ENCODE measurements at places on chromosomes 16 and 17. TPM values are rescaled to one million over a fixed set of nuclear protein-coding genes. Genes with fewer than 3 reads are reported as not detected.

DNA sequence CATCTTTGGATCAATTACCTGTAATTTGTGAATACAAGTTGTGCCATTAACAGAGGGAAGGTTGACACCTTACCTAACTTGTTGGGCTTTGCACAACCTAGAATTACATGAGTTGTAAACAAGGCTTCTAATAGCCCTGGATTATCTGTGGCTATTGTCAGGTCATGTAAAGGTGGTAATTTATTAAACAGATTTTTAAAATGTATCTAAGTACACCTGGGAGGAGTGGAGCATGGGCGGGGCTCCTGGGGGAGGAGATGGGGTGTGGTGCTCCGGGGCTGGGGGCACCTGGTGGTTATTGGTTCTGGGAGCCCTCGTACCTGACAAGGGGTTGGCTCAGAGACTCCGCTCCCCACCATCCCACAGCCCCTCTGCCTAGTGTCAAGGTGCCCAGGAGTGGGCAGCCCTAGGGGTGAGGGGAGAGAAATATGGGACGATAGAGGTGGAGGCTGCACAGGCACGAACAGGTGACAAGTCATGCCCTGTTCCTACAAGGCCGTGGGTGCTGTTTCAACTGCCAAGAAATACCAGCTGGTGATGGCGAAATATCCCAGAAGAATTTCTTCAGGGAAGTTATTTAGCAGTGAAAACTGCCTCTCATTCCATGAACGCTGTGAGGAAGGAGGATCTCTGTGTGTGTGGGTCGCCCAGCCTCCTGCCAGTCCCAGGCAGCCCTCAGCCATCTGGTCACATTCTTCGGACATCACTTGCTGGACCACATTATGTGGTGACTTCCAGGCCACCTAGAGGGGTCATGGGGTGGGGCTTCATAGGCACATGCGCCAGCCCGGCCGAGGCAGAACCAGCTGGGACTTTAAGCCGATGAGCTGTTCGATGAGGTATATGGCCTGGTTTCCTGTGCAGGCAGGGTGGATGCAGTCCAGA, 55.5 kb upstream of the IRX3 start:
- no peaks in the 10 kb centered on the region for H3K36me3 ChIP-seq
- no peak for DNase-seq
- no peak overlapping the region for H3K27ac ChIP-seq
- H3K4me1 ChIP-seq, result peaks cover 5% of the 10 kb centered on the region

PGAP6 gene
- 16.7 TPM for total RNA-seq

- H3K27me3 ChIP-seq, result no peaks in the 10 kb centered on the region
- H3K36me3 ChIP-seq, result no peaks in the 10 kb centered on the region
- H3K27ac ChIP-seq, result no peak overlapping the region
- no peaks in the 10 kb centered on the region for H3K4me1 ChIP-seq
- no peak for DNase-seq
These were observed 31.8 kb downstream of the PITPNM3 start for GRCh38 chr17:6524520-6524919.

- H3K4me3 ChIP-seq, result no peak overlapping the region
- H3K27me3 ChIP-seq, result no peaks in the 10 kb centered on the region
- no peaks in the 10 kb centered on the region for H3K36me3 ChIP-seq
- DNase-seq, result no peak
- peaks cover 5% of the 10 kb centered on the region for H3K4me1 ChIP-seq
These were observed 162.3 kb downstream of the ABCA8 start for GRCh38 chr17:68792873-68793272.

- H3K27me3 ChIP-seq, result peaks cover 29% of the 10 kb centered on the region
- no peak for DNase-seq
- H3K4me1 ChIP-seq, result peaks cover 19% of the 10 kb centered on the region
- no peak overlapping the region for H3K27ac ChIP-seq
These were observed 740 bp upstream of the CMIP start for GRCh38 chr16:81443688-81444447.

GRCh38 chr17:27856676-27857432, 36.3 kb downstream of the LYRM9 start:
- H3K4me3 ChIP-seq, result no peak overlapping the region
- no peaks in the 10 kb centered on the region for H3K36me3 ChIP-seq
- no peak for DNase-seq
- H3K27me3 ChIP-seq, result no peaks in the 10 kb centered on the region

- H3K36me3 ChIP-seq, result no peaks in the 10 kb centered on the region
- H3K4me1 ChIP-seq, result no peaks in the 10 kb centered on the region
- no peak overlapping the region for H3K4me3 ChIP-seq
- no peak for DNase-seq
- H3K27ac ChIP-seq, result no peak overlapping the region
These were observed 31.9 kb downstream of the GRIN2C start for GRCh38 chr17:74827800-74828199.

DNA sequence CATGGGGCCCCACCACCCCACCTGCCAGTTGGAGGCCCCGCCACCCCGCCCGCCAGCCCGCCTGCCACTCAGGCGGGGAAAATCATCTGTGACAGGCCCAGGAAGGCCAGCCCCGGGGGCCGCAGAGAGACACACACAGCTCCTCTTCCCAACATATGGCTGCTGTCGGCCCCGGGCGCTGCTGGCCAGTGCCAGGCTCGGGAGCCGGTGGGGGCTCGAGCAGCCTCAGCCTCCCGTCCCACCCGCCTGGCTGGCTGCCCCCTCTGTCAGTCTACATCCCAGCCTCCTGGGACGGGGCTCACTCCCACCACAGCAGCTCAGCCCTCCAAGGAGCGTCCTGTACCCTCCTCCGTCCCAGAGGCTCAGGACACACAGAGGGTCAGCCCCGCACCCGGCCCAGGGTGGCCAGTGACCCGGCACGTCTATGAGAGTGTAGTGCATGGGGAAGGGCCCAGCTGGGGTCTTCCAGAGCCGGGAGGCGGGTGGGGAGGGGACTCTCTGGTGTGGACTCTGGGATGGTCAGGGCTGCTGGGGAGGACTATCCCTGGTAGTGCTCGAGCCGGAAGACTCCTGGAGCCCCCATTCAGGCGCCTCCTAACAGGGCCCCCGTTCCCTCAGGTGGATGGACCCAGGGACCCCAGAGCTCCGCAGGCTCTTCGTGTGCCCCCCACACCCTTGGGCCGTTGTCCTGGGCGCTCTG, 3.6 kb upstream of the PRR35 start:
- peaks cover 46% of the 10 kb centered on the region for H3K27me3 ChIP-seq
- DNase-seq, result no peak
- peaks cover 5% of the 10 kb centered on the region for H3K4me1 ChIP-seq
- no peak overlapping the region for H3K4me3 ChIP-seq

GRCh38 chr17:82921426-82921825, 81.6 kb upstream of the ZNF750 start:
- no peak overlapping the region for H3K27ac ChIP-seq
- no peaks in the 10 kb centered on the region for H3K4me1 ChIP-seq
- H3K4me3 ChIP-seq, result no peak overlapping the region
- no peaks in the 10 kb centered on the region for H3K36me3 ChIP-seq

CRYBA1 gene
- total RNA-seq, result 1.0 TPM

DNA sequence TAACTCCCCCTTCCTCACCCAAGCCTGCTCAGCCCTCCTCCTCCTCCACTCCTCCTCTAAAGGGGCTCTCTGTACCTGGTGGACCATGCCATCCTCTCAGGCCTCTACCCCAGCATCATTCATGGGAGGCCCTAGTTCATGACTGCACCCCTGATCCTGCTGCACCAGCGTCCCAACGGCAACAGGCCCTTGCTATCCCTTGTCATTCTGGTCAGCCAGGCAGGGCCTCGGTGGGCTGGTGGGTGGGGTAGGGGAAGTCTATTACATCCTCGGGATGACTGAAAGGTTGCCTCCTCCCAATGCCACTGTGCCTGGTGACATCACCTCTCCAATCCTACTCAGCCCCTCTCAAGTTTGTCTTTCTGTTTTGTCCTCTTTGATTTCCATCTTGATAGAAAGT, 19.7 kb downstream of the ALOX12B start:
- peaks cover 17% of the 10 kb centered on the region for H3K4me1 ChIP-seq
- peaks cover 95% of the 10 kb centered on the region for H3K27me3 ChIP-seq
- DNase-seq, result no peak
- H3K36me3 ChIP-seq, result no peaks in the 10 kb centered on the region
- H3K4me3 ChIP-seq, result no peak overlapping the region

DNA sequence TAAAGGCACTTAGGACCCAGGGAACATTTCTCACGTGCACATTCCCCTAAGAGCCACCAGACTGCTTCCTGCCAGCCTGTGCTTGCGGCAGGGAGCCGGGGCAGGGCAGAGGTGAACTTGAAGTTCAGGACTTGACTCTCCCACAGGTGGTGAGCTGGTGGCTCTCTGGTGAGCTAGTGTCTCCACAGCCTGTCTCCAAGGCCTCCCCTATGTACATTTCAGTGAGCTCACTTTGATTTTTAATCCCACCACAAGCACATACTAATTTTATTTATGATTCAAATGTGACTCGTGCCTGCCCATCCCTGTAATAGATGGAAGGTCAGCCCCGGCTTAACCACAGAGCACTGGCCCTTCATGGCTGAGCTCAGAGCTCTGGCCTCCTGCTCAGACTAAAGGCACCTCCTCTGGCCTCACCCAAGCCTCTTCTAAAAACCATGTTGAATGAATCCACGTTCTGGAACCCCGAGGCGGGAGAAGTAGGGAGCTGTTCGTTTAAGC, 9.2 kb downstream of the SNN start:
- DNase-seq, result no peak
- H3K4me1 ChIP-seq, result no peaks in the 10 kb centered on the region
- no peaks in the 10 kb centered on the region for H3K27me3 ChIP-seq
- H3K27ac ChIP-seq, result no peak overlapping the region

ADAD2 gene
- total RNA-seq, result not detected

UMOD gene
- total RNA-seq, result not detected

ATP2A3 gene
- total RNA-seq, result 2.8 TPM

GRCh38 chr17:79365836-79366770, 244.7 kb downstream of the RBFOX3 start:
- H3K36me3 ChIP-seq, result no peaks in the 10 kb centered on the region
- H3K4me1 ChIP-seq, result no peaks in the 10 kb centered on the region
- no peak overlapping the region for H3K27ac ChIP-seq
- H3K4me3 ChIP-seq, result no peak overlapping the region
- no peak for DNase-seq

DNA sequence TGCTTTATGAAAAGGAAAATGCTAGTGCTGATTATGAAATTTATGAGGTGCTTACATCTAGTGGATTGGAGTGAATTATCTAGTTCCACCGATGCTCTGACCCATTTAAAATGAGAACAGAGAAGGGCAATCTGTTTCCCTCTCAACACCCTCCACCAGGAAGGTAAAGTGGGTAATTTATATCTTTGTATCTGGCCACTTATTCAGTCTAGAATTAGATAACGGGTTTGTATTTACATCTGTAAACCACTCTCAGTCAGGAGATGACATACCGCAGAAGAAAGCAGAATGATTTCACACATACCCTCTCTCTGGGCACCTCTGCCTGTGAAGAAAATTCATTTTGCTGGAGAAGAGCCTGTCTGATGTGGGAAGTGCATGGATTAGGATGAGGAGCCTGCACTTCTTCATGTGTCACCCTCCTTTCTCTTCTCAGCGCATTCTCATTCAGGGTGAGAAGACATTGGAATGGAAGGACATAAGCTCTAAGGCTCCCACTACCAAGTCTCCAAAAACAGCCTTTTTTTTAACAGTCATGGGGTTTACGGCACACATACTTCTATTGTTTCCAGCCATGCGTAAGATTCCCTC, 646.7 kb upstream of the SALL1 start:
- no peaks in the 10 kb centered on the region for H3K27me3 ChIP-seq
- no peak for DNase-seq
- H3K27ac ChIP-seq, result no peak overlapping the region
- H3K4me3 ChIP-seq, result no peak overlapping the region
- no peaks in the 10 kb centered on the region for H3K36me3 ChIP-seq

CD79B gene
- total RNA-seq, result 1.6 TPM

FTSJ3 gene
- 21.8 TPM for total RNA-seq

DNA sequence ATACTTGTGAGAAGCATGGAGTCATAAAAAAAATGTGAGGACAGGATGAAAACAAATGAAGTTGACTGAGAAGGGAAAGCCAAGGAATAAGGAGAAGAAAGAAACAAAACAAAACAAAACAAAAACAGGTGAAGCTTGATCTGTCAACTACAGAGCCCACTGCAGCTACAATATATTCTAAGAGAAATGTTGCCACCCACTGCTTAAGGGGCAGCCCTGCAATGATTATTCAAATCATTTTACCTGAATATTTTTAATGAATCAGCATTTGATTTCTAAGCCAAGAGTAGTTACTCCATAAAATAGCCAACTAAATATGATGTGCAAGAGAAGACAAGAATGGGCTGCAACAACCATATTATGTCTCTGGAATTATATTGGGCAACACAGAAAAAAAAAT, 252.0 kb upstream of the KIF2B start:
- H3K27ac ChIP-seq, result no peak overlapping the region
- no peak for DNase-seq
- H3K4me3 ChIP-seq, result no peak overlapping the region
- no peaks in the 10 kb centered on the region for H3K27me3 ChIP-seq

EVPLL gene
- not detected for total RNA-seq

- no peak for DNase-seq
- H3K4me3 ChIP-seq, result no peak overlapping the region
- no peak overlapping the region for H3K27ac ChIP-seq
- H3K36me3 ChIP-seq, result no peaks in the 10 kb centered on the region
- H3K27me3 ChIP-seq, result no peaks in the 10 kb centered on the region
These were observed 41.2 kb upstream of the RHOT1 start for GRCh38 chr17:32100971-32101631.

DNA sequence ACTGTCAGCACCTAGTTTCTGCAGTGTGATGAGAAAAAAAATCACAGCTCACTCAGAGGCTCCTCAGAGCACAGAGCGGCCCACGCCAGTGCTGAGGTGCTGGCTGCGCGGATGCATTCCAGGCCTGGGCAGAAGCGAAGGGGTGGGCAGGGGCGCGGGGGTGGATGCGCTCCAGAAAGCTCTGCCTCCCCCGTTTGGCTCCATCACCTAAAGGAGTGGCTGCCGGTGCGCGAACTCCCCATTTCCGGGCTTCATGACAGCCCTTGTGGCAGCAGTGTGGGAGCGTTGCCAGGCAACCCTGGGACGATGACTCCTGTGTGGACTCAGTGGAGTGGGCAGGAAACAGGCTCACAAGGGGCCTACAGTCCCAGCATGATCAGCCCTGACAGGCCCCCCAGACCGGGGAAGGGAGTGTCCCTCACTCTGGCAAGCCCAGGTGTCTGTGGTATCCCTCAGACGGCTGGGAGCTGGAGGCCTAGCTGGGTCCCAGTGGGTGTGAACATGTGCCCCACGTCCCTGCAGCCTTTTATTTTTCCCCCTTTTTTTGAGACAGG, 32.8 kb upstream of the NUDT16L1 start:
- no peaks in the 10 kb centered on the region for H3K4me1 ChIP-seq
- no peak for DNase-seq
- no peak overlapping the region for H3K27ac ChIP-seq
- H3K4me3 ChIP-seq, result no peak overlapping the region
- no peaks in the 10 kb centered on the region for H3K36me3 ChIP-seq

Data from neural progenitor cell (in vitro differentiated cells).